ENCODE measurements at places on chromosomes 12 and 14.

GRCh38 chr14:66233591-66233990 is 252.6 kb upstream of the CCDC196 start:
- DNase-seq, result no peak

GRCh38 chr14:75927564-75928087 is 54.2 kb downstream of the TGFB3 start:
- no peak for DNase-seq

DNA sequence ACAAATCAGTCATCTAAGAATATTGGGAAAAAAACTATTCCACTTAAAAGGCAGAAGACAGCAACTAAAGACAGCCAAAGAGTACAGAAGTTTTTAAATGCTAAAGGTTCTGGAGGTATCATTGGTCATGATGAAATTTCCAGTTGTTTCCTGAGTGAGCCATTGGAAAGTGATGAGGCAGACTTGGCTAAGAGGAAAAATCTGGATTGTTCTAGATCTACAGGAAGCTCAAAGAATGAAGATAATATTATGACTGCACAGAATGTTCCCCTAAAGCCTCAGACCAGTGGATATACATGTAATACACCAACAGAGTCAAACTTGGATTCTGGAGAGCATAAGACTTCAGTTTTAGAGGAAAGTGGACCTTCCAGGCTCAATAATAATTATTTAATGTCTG is 22.8 kb downstream of the GALNT4 start:
- DNase-seq, result no peak

DNA sequence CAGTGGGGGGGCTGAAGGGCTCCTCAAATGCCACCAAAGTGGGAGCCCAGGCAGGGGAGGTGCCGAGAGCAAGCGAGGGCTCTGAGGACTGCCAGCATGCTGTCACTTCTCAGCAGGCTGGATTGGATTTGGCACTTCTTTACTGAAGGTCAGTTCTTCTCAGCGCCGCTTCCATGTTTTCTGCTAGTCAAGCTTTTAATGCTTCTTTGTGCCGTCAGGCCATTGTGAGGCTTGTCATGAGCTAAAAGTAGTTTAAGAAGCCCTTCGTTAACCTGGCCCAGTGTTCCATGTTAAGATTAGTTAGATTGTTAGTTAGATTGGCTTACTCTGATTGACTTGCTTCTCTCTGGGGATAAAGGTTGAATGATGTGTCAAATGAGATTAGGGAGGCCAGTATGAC is 13.4 kb downstream of the GABARAPL1 start:
- DNase-seq, result no peak

DNA sequence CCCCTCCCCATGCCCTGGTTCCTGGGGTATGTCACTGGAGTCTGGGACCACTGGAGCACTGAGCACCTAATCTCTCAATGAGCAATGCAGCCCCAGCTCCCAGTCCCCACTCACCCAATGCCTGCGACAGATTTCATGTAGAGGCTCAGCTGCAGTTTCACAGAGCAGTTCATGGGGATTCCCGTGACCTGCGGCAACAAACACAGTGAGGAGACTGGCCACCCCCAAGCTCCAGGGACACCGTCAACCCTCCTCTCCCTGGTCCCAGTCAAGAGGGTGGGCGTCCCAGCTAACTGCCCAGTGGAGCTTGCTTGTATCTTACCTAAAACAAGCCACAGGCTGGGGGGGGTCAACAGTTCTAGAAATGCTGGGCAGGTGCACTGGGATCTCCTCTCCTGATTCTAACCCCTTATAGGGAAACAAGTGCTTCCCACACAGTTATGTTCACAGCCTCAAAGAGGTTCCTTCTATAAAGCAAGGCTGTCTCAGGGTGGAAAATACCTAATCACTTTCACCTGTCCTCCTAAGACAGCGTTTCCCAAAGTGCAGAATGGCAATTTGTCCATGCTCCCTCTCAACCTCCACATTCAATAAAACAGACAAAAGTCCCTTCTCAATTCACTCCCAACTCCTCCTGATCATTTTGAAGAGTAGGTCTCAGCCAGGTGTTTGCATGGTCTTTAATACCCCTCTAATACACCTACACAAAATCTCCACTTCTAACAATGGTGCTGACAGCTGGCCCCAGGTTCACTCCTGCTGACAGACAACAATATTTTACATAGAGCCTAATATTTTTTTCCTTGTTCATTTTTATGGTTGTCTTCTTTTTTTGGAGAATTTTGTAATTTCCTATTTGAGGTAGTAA is 68.3 kb downstream of the SCARB1 start:
- no peak for DNase-seq

GRCh38 chr14:52694761-52695480 is 437 bp downstream of the ERO1A start:
- DNase-seq, result peak; percentile 25

DNA sequence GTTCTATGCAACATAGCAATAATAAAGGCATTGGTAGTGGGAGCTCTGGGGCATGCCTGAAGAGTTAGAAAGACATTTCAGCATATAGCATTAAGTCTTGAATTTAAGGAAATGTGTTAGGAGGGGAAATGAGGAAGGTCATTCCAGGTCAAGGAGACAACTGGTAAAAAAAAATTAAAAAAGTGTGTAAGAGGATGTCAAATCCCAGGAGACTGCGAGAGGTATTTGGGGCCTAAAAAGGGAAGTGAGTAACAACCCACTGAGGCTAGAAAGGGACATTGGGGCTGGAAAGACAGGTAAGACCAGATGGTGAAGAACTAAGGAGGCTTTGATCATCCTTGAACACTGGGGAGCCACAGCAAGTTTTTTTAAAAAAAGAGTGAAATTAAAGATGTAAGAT is 152.9 kb downstream of the SLC25A21 start:
- DNase-seq, result no peak

DNA sequence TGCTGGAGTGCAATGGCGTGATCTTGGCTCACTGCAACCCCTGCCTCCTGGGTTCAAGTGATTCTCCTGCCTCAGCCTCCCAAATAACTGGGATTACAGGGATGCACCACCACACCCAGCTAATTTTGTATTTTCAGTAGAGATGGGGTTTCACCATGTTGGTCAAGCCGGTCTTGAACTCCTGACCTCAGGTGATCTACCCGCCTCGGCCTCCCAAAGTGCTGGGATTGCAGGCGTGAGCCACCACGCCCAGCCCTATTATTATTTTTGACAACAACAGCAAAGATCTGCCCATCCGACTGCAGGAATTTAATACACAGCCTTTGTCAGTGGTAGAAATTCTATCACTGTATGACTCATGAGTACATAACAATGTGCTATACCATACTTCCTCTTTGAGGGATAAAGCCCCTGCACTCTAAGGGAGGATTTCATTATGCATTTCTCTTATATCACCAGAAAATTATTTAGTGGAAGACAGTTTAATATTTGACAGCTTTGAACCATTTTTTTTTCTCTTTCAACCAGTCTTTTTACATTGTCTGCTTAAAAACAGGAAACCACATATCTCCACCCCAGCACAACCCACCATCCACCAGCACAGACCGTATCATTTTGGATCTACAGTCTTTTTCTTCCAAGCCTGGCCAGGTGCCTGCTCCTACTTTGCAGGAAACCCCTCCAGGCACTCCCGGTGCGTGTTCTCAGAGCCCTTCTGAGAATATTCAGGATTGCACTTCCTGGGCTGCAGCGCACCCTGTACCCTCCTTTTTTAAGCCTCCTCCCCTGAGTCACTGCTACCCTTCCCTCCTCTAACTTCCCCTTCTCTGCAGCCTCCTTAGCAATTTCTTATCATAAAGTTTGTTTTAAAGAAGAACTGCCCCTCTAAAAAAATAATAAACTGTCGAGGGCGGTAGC is 594 bp downstream of the ARHGDIB start:
- no peak for DNase-seq

- DNase-seq, result no peak
Observed at GRCh38 chr14:34035177-34035933, 84.5 kb upstream of the EGLN3 start.

- DNase-seq, result no peak
Observed at GRCh38 chr14:76051717-76052465, 66.3 kb downstream of the IFT43 start.

DNA sequence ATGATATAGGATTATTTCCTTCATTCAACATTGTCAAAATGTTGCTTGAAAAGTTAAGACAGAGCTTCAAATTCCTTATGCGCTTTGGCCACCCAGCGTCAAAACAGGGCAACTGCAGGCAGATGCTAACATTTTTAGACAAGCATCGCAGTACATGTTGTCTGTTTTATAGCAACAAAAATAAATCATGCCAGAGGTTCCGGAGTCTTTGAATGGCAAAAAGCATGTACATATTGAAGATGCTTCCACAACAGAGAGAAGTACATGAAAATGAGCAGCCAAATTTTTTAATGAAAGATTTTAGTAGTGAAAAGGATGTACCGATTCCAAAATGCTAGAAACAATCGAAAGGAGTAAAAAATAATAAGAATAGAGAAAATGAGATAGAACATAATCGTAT is 49.8 kb upstream of the USP15 start:
- DNase-seq, result peak; percentile 45

GRCh38 chr12:97685360-97685759 is 222.8 kb downstream of the RMST start:
- DNase-seq, result no peak

DNA sequence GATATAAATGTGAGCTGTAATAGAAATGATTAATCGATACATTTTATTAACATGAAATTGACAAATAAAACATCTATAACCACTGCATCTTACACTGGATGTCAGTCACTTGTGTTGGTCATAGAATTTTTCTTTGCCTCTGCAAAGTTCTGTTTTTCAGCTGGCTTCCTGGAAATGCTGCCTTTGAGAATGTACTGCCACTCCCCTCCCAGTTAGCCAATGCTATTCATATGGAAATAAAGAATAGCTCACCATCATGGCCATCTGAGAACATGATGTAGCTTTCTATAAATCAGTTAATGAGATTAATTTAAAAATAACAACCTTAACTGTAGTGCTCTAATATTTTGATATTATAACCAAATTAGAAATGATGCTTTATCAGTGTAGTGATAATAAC is 41.1 kb downstream of the SLCO1B1 start:
- no peak for DNase-seq

GRCh38 chr12:27424631-27425230 is 21.8 kb upstream of the SMCO2 start:
- DNase-seq, result peak; percentile 76

GRCh38 chr12:38811814-38812356 is 93.5 kb downstream of the CPNE8 start:
- no peak for DNase-seq

- peak; percentile 62 for DNase-seq
Observed at GRCh38 chr12:65699251-65699650, 125.0 kb upstream of the HMGA2 start.

DNA sequence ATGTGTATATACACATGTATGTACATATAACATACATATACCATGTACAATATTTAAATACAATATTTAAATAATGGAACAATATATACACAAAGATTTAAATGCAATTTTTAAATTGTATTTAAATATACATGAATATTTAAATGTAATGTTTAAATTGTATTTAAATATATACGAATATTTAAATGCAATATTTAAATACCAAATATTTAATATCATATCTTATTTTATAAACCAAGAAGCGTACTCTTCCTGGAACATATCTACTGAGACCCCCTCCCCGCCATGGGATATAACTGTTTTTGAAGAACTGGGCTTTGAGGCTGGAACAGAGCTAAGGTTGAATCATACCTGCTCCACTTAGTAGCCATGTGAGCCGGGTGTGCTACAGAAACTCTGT is 29.8 kb upstream of the RIMBP2 start:
- DNase-seq, result no peak

DNA sequence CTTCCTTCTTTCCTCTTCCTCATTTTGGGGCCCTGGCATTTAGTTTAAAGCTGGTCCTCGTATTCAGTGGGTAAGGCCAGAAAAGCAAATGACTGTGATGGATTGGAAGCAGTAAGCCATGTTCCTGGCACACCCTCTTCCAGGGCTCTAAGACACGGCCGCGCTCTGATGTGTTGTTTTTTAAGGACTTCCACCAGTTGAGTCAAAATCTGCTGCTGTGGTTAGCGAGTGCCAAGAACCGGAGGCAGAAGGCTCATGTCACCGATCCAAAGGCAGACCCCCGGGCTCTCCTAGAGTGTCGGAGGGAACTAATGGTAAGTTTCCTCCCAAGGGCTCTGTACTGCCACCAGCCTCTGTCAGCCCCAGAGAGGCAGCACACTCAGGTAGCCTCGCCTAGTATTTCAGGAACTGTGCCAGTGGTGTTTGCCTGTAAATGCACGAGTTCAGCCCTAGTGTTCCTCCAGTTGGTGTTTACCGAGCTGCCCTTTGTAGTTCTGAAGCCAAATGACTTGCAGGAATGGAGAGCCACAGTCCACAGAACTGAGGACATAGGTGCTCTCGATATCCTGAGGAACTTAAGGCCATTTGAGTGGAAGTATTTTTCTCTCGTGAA is 72.7 kb downstream of the ESR2 start:
- DNase-seq, result no peak

GRCh38 chr14:42322531-42323284 is 716.0 kb downstream of the LRFN5 start:
- no peak for DNase-seq

GRCh38 chr12:99390707-99391106 is 256.8 kb upstream of the GARIN6 start:
- DNase-seq, result peak; percentile 12

- peak; percentile 53 for DNase-seq
Observed at GRCh38 chr14:103103461-103104388, 9.2 kb downstream of the EXOC3L4 start.

- peak; percentile 28 for DNase-seq
Observed at GRCh38 chr12:2682296-2683251, 112.2 kb upstream of the FKBP4 start.

GRCh38 chr12:75129275-75129674 is 80.4 kb downstream of the KCNC2 start:
- no peak for DNase-seq

- peak; percentile 97 for DNase-seq
Observed at GRCh38 chr12:92145731-92146496, at the start of gene BTG1. BTG1 (minus strand) TSS chr12:92145846; CDS start chr12:92145535, 311 bp downstream.

DNA sequence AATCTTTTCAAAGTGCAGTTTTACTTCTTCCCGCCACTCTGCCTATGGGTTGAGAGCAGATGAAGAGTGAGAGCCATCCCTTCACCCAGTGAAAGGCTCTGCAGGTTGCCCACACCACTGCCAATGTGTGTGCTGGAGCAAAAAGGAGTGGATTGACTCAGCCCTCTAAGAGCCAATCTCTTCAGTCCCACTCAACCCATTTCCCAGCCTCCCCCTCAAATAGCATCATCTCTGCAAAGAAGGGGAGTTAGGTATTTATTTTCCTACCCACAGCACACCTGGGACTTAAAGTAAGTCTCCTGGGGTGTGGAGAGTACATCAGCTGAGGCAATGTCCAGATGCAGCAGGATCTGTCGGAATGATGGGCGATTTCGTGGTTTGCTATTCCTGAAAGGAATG is 15.3 kb downstream of the MAP3K12 start:
- no peak for DNase-seq
